Muscle of back (tissue), 13 donors: ENCODE measurements at places on chromosomes 11 and 22.

DNA sequence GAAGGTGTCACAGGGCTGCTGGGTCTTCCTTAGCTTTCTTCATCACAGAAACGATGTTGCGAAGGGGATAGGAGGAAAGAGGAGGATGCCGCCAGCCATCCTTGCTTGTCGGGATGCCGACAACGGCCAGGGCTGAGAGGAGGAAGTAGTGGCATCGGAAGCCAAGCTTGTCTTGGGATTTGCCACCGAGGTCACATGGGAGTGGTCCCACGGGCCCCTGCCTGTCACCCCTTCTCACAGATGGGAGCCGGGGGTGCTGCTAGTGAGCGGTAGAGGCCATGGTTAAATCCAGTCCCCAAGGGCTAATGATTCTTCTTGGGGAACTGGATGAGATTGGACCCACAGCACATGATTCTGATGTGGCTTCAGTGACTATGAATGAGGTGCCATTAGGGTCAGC lies 1375.8 kb downstream of the BRD1 start:
- DNase-seq, result no peak

GRCh38 chr11:108220721-108221336 lies 1.6 kb downstream of the NPAT start:
- peak; percentile 26 for DNase-seq

- no peak for DNase-seq
Observed at GRCh38 chr11:399731-400211, 5.8 kb downstream of the PKP3 start.

GRCh38 chr11:6067502-6067901 lies 36.9 kb upstream of the OR56A1 start:
- no peak for DNase-seq

- DNase-seq, result no peak
Observed at GRCh38 chr11:67627441-67627811, 2.3 kb downstream of the NUDT8 start.

- no peak for DNase-seq
Observed at GRCh38 chr22:28171115-28171514, 252.1 kb upstream of the PITPNB start.

GRCh38 chr11:118514103-118514502 lies 13.2 kb upstream of the TTC36 start:
- DNase-seq, result no peak

DNA sequence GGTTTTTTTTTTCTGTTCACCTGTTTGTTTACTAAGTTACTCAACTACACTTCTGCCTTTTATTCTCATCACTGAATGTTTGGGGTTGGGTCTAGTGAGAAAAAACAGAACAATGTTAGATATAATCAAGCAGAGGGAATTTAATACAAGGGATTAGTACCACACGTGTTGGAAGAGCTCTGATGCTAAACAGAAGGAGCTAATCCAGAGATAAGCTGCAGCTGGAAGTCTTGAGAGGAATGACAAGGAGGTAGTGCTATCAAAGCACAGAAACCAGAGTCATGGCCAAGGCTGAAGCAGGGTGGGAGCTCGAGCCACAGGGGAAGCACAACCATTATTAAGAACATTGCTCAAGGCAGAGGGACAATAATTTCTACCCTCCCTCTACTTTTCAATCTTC lies 604.1 kb upstream of the ANO5 start:
- no peak for DNase-seq

DNA sequence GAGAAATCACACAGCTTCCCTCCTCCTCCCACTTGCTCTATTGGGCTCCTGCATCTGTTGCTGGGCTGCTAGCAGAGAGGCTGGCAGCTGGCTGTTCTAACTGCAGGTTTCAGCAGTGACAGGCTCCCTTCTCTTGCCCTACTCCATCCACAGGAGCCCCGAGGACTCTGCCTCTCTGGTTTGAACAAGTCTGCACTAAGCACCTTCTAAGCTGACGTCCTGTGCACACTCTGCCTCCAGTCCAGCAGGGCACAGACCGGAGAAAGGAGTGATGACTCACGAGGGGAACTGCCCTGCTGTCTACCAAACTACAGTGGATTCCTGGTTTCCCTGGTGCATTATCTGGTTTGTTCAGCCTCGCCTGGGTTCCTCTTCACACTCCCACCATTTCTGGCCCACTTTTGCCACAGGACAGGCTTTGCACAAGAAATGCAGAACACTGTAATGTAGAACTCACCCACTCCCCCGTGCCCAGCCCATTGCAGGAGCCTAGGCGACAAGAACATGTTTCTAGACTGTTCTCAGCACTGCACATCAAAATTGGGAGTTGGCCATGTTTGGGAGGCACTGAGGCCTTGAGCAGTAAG lies 26.0 kb downstream of the IL10RA start:
- no peak for DNase-seq

DNA sequence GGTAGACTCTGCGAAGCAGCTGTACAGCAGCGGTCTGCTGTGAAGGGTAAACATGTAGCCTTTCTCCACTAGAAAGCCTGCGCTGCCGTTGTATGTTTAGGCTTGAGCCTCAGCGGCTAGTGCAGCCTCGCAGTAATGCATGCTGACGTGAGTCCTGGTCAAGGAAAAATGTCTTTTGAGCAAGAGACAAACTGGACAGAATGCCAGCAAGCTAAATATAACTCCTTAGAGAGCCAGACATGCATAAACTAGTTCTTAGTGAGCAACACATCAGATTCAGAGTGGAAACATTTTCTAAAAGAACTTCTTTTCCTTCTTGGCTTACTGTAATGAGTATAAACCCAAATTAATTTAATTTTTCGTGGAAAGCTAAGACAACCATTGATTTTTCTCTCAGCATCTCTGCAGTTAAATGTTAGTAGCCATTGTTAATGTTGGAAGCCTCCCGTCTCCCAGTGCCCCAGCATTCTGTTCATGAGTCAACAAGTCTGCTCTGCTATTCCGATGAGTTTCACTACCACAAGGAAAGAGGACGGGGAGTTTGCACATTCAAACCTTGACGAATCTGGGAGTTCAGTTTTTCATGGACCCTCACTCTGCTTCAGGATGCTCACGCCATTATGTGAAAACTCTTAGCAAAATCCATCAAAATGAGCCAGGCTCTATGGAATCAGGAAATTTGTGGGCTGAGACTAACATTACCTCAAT lies 51.4 kb downstream of the JAM3 start:
- peak; percentile 90 for DNase-seq

- DNase-seq, result no peak
Observed at GRCh38 chr11:3192511-3193372, 25.9 kb downstream of the MRGPRG start.

DNA sequence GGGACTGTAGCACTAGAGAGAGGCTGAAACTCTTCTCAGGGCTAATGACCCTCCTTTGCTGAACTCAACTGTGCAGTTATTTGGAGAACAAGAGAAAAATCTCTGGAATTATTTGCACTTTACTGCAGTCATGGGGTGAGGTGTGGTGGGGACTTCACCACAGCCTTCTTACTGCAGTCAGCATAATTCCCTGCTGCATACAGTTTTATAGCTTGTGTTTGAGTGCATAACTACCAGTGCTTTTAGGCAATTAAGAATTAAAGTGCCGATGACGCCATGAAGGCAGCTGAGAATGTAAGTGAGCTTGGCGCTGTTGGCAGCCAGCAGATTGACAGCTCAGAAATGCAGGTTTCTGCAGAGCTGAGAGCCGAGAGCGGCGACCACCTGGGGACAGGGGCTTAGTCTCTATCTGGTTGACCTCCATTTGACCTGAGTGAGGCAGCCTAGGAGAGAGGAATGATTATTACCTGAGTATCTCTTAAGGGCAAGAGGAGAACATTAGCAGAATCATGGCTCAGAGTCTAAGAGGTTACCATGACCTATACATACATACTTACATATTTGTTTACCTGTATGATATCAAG lies 830.0 kb downstream of the NTM start:
- DNase-seq, result no peak

DNA sequence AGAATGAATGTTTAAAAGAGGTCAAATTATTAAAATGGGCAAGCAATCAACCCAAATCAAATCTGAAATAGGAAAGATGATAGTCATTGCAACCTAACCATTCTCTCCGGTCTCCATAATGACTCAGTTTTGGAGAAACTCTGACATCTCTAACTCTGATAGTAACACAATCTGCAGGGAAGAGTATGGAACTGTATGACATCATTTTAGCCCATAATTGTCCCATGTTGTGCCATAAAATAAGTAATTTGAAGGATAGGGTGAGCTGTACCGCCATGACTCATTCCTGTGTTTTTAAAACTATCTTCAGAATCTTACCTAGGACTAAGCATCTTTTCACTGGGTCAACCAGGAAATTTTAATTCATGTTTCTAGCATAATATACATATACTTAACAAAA lies 350.8 kb downstream of the DLG2 start:
- no peak for DNase-seq

DNA sequence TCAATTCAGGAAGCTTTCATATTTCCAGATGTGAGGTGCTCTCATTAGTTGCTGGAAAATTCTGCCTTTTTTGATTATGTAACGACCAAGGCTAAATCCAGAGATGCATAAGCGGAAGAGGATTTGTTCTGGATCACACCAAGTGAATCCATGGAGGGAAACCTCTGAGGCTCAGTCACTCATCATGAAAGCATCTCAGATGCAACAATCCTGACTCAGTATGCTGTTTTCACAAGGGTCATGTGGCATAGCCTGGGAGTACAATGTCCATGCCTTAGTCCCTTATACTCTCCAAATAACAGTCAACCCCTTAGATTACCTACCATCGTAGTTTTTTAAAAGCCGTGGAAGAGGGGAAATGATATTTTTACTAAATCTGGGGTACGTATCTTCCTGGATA lies 445.6 kb downstream of the NTM start:
- DNase-seq, result no peak

GRCh38 chr11:75631086-75631730 lies 37.6 kb downstream of the MAP6 start:
- no peak for DNase-seq

GRCh38 chr22:49880281-49880680 lies 26.6 kb downstream of the ZBED4 start:
- no peak for DNase-seq

DNA sequence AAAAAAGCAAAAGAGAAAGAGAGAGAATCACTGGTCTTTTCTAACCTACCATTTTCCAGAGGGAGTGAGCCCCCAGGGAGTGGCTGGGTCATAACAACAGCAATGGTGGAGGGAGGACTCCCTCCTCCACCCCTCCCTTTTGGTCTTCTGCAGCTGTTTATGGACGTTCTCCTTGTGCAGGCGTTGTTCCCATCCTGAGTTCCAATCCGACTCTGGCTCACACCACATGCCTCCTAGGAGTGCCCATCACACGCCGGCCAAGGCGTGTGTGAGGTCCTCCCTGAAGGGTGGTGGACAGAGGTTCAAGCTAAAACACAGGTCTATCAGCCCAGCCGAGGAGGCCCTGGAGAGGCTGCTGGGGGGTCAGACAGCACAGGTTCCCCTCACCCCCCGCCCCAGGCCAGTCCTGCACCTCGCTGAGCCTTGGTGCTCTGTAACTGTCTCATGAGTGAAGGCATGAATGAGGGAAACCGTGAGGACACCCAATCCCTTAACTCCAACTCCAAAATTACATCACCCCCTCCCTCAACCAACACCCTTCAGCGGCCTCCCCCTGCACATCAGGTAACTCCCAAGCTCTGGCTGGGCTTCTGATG lies 29.4 kb downstream of the IFT27 start:
- DNase-seq, result no peak

GRCh38 chr11:73981051-73981805 lies 1.4 kb downstream of the UCP2 start:
- DNase-seq, result no peak

DNA sequence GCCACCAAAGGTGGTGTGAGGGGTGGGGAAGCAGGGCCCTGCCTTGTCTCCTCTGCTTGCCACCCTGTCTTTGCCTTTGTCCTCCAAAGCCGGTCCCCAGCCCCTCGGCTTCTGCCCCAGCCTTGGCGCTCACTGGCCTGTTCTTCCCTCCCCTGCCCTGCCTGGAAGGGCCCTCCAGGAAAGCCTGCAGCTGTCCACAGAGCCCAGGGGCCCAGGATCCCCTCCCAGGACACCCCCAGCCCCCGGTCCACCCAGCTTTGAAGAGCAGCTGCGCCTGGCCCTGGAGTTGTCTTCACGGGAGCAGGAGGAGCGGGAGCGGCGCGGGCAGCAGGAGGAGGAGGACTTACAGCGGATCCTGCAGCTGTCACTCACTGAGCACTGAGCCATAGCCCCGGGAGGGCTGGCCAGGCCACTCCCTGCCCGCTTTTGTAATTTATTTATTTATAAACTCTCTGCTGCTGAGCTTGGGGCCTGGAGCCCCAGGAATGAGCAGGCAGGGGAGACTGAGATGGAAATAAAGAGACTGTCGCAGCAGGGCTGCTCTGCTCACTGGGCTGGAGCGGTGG lies 1.3 kb upstream of the SSH3 start:
- DNase-seq, result peak; percentile 63

DNA sequence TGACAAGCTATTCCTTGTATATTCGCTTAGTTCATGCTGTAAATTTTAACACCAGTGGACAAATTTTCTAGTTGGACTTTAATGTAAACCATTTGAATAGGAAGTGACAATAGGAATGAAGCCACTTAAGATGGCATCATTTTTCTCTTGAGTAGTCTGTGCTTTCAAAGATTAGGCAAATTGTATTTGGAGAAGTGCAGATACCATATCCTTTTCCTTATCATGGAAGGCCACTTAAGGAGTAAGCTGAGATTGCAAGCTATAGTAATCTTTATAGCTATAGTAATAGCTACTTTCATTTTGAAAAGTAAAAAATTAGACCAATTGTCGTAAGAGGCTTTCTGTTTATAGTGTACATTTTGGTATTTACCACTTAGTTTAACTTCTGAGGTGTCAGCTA lies 12.8 kb downstream of the CAPRIN1 start:
- DNase-seq, result no peak

DNA sequence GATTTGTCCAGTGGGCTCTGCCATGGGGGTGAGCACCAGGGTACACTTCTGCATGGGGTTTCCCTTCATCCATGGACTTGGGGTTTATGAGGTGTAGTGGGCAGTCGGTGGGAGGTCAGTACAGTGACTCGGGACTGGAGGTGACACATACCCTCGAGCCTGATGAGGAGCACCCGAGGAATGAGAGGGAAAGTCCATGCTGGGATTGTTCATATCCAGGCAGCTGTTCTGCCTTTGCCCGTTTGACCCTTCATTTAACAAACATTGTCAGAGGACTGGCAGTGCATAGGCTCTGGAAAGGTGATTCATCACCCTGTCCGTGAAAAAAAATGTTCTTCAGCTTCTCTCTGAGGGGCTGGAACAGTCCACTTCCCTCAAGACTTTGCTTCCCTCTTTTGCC lies 2.7 kb downstream of the NAV2 start:
- DNase-seq, result no peak
